ENCODE measurements at places on chromosomes 11 and 22. TPM values are rescaled to one million over a fixed set of nuclear protein-coding genes. Genes with fewer than 3 reads are reported as not detected.

- DNase-seq: peak; percentile 29
These were observed 1.4 kb downstream of the PATZ1 start for GRCh38 chr22:31344578-31345330.

DNA sequence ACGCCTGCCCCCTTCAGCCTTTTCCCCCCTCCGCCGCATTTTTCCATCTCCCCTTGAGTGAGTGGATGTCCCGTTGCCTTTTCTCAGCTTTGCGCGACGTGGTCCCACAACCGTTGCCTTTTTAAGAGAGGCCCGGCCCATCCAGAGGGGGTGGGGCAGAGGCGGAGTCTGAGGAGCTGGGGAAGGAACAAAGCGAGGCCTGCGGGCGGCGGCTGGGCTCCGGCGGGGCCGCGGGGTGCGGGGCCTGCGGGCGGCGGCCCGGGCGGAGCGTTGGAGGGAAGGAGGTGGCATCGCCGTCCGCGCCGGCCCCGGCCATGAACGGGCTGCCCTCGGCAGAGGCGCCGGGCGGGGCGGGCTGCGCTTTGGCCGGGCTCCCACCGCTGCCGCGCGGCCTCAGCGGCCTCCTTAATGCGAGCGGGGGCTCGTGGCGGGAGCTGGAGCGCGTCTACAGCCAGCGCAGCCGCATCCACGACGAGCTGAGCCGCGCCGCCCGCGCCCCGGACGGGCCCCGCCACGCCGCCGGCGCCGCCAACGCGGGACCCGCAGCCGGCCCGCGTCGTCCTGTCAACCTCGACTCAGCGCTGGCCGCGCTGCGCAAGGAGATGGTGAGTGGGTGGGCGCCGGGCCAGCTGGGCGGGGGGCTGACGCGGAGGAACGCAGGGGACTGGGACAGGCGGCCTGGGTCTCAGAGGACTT lies at the start of gene FAM89B:
FAM89B (plus strand) TSS at position 183 of the 696 bp plus-strand sequence; CDS start at position 315, 132 bp downstream.
- DNase-seq: peak; percentile 82

DNA sequence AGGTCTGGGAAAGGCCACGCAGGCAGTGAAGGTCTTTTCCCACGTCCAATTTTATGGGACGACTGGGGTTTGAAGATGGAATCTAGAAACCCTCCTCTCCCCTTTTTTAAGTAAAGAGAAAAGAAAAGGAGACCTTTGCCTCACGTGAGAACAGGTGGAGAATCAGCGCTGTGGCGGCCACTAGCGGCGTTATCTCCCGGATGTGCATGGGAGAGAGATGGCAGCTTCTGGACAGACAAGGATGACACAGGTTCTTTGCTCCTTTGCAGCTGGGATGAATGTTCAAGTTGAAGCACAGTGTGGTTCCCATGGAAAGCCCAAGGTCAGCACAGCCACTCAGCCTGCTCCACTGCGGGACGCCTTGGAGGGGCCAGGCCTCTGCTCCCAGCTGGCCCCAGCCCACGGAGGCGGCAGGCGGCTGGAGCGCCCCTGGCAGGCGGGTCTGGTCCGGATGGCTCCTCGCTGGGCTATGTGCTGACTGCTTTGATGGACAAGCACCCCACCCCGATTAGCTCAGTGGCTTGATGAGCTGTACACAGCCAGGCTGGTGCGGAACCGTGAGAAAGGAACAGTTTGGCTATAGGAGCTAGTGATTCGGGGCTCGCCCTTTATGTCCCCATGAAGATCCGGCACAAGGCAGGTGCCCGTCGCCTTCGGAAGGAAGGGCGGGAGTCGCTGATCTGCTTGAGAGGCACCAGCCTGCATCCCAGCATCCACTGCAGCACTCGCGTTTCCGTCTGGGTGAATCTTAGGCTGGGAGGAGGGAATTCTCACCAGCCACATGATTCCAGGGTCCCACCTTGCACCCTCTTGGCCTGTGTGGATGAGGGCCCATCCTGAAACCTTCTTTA lies 14.5 kb upstream of the BID start:
- DNase-seq: no peak

GRCh38 chr22:23787600-23787896 lies 782 bp downstream of the SMARCB1 start:
- DNase-seq: no peak

GRCh38 chr11:17696741-17697140 lies 22.6 kb upstream of the MYOD1 start:
- no peak for DNase-seq

DNA sequence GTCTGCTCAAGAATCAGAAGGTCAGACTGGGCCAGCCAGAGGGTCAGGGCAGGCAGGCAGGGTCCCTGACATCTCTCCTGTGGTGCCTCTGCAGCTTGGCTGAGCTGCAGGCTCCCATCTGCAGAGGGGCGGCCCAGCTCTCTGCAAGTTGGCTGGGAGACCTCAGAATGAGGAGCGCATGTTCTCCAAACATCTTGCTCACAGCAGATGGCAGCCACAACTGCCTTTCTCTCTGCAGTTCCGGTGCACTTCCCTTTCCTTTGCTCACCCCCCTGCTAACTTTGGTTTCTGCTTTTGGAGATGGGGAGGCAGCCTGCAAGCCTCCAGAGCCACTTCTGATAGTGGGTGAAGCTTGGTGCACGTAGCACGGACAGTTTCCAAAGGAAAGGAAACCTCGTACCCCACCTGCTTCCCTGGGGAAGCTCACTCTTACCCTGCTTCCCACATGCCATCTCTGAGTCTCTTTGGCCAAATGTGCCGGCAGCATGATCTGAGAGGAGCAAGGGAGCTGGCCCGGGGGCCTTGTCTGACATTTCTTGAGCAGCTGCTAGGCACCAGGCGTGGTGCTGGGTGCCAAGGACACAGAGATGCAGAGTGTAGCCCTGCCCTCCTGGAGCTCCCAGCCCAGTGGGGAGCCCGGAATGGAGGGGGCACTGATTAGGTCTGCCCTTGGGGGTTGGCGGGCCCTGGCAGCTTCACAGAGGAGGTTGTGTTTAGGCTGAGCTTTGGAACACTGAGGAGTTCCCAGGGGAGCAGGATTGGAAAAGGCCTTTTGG lies 18.2 kb downstream of the DAGLA start:
- no peak for DNase-seq

GRCh38 chr11:35680506-35680905 lies 17.9 kb downstream of the TRIM44 start:
- DNase-seq: no peak

DNA sequence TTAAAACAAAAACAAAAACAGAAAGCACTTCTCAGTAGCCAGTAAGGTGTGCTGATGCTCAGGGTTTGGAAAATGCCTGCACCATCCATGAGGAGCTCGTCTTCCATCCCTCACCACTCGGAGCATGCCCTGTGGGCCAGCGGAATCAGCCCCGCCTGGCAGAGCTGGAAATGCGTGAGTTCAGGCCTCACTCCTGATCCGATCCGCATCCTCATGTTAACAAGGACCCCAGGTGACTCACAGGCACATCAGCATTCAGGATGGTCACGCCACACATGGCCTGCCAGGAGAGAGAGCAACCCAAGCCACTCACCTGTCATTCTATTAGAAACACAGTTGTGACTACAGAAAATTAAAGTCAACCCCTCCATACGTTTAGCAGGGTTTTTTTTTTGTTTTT lies 188.5 kb downstream of the MPPED1 start:
- no peak for DNase-seq

The SAA2 gene
- total RNA-seq: not detected

The APOL1 gene
- total RNA-seq: 29.4 TPM

The NXPE4 gene
- total RNA-seq: not detected

The MUC2 gene
- total RNA-seq: not detected

The ZDHHC13 gene
- total RNA-seq: 18.6 TPM

The INTS4 gene
- 24.1 TPM for total RNA-seq

The BACE1 gene
- total RNA-seq: 33.4 TPM
